ENCODE measurements at places on chromosomes 3 and 15.
A peak's percentile ranks its signal among the peaks of the same experiment; 100 is the strongest.

DNA sequence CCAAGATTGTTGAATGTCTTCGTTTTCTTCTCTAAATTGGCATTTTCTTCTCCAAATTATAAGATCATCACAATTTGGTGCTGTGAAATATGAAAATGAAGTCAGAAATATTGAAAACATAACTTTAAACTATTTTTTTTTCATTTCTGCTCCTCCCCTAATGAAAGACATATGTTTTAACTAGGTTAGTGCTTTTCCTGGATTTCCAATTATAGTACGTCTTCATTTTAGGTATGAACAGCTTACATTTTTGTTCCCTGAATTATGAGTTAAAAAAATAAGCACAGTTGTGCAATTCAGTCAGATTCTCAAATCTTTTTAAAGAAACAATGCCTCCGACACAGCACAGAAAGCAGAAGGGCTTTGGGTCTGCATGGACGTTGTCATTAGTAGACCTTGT, 83.5 kb upstream of the CFAP20DC start:
- no peak for DNase-seq

DNA sequence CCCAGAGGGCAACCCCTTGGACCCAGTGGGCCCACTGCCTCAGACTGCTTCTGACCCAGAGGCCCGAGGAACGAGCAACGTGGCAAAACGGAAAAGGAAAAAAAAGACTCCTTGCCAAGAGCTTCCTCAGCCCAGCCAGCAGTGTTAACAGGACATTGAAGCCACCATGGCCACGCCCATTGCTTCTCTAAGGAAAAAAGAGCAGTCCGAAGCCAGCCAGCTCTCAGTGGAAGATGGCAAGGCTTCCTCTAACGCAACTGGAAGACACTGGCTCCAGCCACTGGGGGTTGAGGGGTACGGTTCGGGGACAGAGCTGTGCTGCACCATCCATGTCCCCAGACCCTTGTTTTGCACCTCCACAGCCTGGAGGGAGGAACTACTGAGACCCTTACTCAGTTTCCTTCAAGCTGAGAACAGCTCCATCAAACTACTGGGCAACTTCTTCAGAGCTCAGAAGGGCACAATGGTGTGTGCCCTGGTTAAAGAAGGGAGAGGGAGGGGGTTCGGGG, 10.7 kb downstream of the BMF start:
- no peak for DNase-seq

DNA sequence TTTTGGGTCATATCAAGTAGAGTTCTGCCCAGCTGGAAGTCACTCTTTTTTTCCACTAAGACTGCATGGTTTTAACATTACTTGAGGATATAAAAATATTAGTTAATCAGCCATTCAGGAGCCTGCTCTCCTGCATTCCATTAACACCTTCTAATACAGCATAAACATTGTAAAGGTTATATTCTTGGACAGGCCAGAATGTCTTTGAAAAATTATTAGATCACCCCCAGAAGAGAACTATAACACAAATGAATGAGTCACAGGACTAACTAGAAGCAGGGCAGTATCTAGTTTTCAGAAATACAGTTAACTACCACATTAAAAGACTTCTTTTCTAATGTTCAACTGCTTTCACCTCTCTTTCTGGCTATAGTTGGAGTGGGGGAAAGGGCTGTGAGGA, 80.9 kb downstream of the THBS1 start:
- no peak for DNase-seq

- DNase-seq, result peak; percentile 40
Observed at GRCh38 chr3:180416111-180416594, 185.8 kb upstream of the TTC14 start.

DNA sequence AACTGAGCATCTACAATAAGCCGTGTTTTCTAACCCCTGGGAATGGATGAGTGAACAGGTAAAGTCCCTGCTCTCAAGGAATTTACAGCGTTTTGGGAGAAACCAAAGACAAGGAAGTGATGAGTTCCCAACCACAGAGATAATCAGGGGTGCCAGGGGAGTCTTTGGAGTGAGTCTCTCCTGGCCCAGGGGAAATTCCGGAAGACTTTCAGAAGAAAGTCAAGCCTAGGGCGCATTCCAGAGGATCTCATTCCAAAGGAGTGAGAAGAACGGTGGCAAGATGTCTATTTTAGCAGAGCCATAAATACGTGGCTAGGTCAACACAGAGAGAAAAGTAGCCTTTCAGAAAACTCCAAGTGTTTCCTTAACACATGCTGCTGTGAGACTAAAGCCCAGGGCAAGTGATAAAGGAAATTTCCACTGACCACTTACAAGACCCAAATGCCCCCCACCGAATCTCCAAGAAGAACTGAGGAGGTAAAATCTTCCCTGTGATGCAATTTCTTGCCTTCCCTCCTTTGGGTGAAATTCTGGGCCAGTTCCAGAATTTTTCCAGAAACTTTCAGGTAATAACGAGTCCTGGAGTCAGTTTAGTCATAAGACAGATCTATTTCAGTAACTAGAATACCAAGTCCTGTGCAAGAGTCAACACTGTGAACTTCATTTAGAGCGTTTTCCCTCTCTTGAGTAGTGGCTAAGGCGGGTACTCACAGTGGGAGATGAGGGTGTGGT, 437.4 kb downstream of the NR2F2 start:
- no peak for DNase-seq

GRCh38 chr15:68268405-68268804, 9.1 kb upstream of the FEM1B start:
- no peak for DNase-seq

DNA sequence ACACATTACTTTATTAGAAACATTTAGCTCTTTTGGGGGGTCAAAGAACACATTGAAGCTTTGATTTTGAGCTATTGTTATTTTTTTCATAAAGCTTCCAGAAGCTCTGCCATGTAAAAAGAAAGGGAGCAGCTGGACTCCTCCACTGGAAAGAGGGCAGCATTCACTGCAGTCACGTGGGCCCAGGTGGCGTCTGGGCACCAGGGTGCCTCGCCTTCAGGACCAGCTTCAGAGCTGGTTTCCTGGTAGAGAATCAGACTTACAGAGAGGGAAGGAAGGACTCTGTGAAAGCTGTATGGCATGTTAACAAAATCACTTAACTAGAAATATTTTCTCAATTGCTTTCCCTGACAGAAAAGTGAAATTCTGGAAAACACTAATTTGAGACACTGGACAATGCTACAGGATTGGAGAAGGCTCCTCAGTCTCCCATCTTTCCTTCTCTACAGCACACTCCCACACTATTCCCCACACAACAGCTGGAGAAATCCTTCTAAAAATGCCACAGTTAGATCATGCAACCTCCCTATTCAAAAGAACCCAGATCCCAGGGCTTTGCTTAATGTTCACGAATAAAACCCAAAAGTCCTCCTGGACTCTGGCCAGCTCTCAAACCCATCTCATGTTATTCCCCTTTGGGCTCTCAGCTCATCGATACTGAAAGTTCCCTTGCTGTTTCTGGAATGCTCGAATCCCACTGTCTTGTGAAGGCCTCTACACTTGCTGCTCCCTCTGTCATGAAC, 83.2 kb downstream of the NFKBIZ start:
- DNase-seq, result no peak

- DNase-seq, result peak; percentile 16
Observed at GRCh38 chr3:131535596-131535995, 32.8 kb upstream of the MRPL3 start.

- no peak for DNase-seq
Observed at GRCh38 chr3:72800869-72801268, 47.4 kb downstream of the SHQ1 start.

GRCh38 chr15:89494941-89495637, 1.3 kb downstream of the RHCG start:
- no peak for DNase-seq

DNA sequence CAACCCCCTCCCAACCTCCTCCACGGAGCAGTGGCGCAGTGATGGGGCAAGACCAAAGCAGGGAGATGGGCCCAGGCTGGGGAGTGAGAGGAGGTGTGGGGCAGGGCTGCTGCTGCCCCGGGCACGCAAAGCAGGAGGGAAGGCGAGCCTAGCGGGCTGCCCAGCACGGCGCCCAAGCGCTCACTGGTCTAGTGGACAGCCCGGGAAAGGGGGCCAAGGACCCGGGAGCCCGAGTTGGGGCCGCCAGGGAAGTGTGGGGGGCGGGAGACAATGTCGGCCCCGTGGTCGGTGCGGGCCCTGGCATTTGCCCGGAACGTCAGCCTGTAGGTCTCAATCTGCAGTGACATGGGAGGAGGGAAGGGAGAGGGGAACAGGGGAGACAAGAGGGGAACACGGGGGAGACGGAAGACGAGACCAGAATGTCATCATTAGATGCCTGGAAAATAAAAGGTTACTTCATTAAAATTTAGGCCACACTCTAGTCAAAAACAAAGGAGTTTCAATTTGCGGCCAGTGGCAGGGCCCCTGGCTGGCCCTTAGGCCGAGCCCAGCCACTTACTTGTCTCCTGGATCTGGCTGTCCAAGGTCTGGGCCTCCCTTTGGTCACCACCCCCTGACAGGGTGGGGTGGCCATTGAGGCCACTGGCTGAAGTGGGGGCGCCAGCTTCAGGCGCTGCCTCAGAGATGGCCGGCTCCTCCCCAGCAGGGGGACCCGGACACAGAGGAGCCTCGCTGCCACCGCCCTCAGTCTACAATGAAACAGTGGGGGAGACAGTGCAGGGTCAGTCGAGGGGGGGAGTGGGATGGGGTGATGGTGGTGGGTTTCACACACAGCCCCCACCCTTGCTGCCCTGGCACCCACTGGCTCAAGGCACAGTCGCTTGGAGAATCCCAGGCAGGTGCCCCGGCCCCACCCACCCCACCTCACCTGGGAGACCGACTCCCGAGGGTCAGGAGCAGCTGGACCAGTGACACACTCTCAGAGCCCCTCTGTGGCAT, 50.0 kb downstream of the DHX30 start:
- no peak for DNase-seq

DNA sequence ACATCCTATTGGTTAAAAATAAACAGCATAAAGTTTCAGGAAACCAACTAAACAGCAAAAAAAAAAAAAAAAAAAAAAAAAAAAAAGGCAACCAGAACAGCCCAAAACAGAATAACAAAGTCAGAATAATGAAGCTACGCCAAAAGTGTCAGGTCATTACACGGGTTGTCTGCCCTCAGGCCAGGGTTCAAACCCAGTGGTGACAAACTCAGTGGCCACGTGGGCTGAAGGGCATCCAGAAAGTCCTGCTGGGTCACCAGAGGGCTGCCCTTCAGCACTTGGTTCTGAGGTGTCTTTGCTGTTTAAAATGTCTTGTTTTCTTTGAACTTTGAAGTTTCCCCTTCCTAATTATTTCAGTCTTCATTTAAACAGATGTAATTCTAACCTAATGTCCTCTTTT, 61.3 kb downstream of the CGNL1 start:
- DNase-seq, result no peak

DNA sequence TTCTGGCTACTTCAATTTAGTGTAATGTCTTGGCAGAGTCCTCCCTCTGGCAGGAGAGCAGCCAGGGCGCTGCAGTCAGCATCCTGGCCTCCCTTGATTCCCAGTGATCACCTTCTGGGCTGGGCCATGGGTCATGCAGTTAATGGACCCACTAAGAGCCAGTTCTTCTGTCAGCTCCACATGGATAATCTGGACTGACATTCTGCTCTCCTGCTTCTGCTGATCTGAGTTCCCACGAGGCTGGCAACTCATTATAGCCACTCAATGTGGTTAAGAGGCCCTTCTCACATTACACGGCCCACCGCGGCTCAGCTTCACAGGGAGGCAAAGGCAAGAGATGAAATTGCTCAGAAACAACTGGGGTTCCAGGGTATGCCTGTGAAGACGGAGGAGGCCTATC, 94.0 kb downstream of the WDR76 start:
- DNase-seq, result peak; percentile 61

- no peak for DNase-seq
Observed at GRCh38 chr3:70889162-70890019, 577.0 kb upstream of the MDFIC2 start.

DNA sequence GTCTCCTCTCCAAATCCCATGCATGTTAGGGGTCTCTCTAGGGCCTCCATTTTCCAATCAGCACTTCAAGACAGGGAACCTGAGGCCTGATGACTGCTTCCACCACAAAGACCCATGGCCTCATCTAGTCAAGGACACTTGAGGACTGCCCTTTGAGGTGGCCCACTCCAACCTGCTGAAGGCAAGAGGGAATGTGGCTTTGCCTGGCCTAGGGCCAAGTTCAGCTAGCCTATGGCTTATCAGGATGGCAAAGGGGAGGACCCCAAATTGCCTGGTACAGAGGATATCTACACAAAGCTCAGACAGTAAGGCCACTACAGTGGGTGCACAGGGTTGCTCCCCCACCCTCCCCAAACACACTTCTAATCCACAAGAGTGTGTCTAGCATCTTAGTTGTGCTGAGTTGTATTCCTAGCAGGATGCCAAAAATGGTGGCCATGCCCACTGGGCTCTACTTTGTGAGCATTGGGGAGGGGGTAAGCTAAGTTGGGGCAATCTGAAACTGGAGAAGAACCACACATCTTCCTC, 10.0 kb upstream of the GRAMD2A start:
- DNase-seq, result no peak

GRCh38 chr3:73101881-73102280, 40.4 kb downstream of the EBLN2 start:
- no peak for DNase-seq

GRCh38 chr3:197800379-197800778, 9.3 kb downstream of the LRCH3 start:
- no peak for DNase-seq

DNA sequence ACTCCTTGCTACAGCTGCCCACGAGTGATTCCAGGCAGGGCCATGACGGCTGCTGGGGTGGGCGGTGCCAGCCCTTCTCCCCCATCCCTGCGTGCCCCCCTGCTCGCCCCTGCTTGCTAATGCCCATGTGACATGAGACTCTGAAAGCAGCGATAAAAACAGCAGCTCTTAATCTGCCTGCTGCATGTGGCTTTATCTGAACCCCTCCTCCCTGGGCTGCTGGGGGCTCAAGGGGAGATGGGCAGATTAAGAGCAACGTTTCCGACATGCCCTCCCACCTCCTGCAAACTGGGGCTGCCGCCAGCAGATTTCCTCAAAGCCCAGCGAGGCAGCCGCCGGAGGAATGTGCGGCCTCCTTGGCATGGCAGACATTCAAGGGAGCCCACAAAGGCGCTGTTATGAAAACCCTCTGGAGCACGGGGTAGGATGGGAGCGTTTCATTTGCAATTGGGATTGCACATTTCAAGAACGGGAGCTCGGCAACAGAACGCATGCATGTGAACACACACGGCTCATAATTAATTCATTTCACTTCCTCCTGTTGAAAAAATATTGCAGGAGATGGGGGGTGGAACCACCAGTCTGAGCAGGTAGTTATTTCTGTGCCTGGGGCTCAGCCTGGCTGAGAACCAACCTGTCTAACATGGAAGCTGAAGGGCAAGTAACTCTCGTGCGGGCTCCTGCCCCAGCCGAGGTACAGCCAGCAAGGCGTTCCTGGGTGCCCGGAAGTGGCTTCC, 504.2 kb upstream of the PROK2 start:
- peak; percentile 71 for DNase-seq
